ENCODE measurements at places on chromosomes 6 and 20.

DNA sequence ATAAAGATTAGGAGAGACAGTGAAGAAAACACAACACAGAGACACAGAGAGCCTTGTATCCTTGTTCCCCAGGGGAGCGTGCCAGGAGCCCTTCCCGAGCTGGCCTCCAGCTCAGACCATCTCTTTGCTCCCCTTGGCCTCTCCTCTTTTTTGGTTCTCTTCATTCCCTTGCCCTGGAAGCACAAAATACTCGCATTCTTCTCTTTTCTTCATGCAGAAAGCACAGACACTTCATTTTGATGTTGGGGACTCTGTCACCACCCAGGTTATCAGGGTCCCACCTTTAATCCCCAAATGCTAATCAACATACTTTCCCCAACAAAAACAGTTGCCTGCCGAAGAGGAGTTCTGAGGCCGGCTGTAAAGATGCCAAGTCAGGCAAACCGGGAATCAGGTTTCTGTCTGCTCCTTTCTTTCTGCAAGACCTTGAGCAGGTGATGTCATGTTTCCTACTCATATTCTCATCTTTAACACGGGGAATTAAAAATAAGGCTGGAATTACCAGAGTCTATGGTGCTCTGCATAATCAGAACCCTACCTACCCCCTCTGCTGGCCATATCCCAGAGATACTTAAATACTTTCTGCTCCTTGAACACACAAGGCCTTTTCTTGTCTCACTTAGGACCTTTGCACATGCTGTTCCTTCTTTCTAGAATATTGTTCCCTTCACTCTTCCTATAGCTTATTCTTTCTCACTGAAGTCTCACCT lies 21.7 kb downstream of the TGM6 start:
- DNase-seq, result no peak

- DNase-seq, result no peak
Observed at GRCh38 chr20:3743251-3743650, 10.8 kb downstream of the HSPA12B start.

GRCh38 chr6:128284128-128284527 lies 236.3 kb downstream of the PTPRK start:
- no peak for DNase-seq

DNA sequence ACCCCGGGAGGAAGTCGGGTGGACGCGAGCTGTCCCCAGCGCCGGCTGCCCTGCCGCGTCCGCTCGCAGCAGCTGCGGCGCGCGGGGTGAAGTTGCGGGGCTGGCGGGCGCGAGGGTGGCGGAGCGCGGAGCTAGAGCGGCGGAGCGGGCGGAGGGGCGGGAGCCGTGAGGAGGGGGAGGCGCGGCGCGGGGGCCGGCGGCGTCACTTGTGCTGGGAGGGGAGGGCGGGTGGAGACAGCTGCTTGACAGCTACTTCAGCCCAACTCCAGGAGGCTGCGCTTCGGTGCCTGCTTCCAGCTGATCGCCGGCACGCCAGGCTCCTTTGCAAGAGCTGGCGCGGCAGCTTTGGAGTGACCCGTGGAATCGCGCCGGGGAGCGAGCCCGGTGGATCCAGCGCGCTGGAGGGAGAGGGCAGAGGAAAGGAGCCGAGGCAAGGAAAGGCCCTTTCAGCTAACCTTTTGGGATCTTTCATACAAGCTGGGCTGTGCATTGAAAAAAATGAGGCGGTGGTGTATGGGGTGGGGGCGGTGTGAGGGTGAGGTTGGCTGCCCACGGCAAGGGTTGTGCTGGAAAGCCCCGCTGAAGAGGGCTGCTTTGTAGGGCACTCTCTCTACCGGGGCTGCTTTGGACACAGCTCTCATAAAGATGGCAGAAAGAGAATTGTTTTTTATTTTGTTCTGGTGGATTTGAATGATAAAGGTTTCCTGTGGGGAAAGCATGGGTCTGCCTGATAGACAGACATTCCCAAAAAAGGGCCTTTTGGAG lies 24.6 kb downstream of the RIPOR2 start:
- DNase-seq, result no peak

DNA sequence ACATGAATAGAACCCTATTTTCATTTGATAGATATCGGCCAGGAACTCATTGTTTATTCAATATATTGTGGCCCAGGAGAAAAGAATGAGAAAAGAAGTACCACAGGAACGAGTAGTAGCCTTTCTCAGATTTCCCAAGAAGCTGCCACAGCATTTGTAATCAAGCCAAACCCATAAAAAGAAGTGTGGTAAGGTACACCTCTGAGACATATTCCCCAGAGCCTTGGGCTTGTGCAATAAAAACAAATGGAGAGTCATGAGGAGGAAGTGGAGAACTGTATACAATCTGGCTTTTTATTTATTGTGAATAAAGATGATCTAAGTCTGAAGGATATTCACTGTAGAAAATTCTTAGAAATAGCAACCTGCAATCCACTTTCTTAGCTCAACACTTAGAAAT lies 36.7 kb downstream of the KIF6 start:
- no peak for DNase-seq

GRCh38 chr20:32636821-32637220 lies 36.9 kb downstream of the C20orf203 start:
- DNase-seq, result no peak
